Activated naive CD8-positive, alpha-beta T cell treated with anti-CD3 and anti-CD28 coated beads for 36 hours (primary cell): ENCODE measurements at places on chromosomes 13 and 19. TPM values are rescaled to one million over a fixed set of nuclear protein-coding genes. Genes with fewer than 3 reads are reported as not detected.

GJB2 gene
- 1.8 TPM for total RNA-seq

GRCh38 chr19:3225169-3225485 lies 666 bp downstream of the CELF5 start:
- DNase-seq, result no peak

DNA sequence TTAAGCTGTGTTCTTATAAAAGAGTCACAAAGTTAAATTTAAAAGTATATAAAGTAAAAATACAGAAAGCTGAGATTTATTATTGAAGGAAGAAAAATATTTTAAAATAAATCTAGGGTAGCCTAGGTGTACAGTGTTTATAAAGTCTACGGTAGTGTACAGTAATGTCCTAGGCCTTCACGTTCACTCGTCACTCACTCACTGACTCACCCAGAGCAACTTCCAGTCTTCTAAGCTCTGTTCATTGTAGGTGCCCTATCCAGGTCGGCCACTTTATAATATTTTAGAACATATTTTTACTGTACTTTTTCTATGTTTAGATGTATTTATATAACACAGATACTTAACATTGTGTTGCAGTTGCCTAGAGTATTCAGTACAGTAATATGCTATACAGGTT lies 47.4 kb downstream of the NDFIP2 start:
- no peak for DNase-seq

SIGLEC8 gene
- not detected for total RNA-seq

CFAP97D2 gene
- not detected for total RNA-seq

DNA sequence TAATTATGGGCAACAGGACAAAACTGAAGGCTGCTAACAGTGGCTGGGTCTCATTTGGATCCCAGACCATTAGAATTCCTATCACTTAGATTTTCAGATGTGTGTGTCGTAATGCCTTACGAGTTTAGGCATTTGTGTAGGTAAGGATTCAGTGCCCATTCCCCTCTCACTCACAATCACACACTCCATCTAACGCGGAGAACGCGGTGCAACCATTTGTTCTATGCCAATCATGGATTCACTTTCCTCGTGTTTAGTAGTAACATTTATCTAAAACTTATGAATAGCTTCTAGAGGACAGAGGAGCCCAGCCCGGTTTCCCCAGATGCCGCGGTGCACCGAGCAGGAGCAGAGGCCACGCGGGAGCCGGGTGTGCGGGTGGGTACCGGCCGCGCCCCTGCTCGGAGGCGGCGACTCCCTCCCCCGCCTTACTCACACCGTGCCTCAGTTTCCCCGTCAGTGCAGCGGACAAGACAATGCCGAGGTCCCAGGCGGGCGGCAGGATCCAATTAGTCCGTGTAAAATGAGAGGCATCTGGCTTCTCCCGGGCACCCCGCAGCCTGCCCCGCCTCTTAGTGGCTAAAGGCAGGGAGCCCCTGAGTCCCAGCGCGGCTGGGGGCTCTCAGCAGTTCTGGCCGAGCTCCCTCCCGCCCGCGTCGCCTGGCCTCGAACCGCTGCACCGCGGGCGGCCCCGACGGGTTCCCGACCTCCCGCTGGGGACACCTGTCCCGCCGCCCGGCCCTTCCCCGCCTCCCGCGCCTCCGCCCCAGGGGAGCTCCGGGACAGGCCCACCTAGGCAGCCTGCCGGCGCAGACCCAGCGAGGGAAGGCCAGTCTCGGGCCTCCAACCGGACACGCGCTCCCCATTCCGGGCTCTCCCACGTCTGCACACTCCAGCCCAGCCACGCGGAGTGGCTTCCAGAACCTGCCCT lies 5.9 kb upstream of the C1QTNF9B start:
- DNase-seq, result no peak

ZNF813 gene
- 8.3 TPM for total RNA-seq

- no peak for DNase-seq
Observed at GRCh38 chr13:109412283-109412901, 374.0 kb downstream of the IRS2 start.
